IPS DF 6.9 (cell line): ENCODE measurements at places on chromosomes 13 and 19.

DNA sequence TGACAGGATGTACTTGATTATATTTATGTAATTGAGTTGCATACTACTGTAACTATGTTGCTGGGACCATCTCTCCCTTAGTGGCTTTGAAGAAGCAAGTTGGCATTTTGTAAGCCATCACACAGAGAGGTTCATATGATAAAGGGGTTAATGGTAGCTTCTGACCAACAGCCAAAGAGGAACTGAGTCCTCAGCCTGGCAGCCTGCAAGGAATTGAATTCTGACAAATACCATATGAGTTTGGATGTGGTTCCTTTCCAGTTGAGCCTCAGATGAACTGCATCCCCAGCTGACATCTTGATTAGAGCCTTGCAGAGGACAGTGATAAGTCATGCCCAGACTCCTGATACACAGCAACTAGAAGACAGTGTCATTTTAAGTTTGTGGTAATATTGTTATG, 8.6 kb upstream of the MYCBP2 start:
- no peak for DNase-seq

- DNase-seq: no peak
Measured at GRCh38 chr13:76000131-76000530, 364.0 kb downstream of the LMO7 start.

GRCh38 chr19:34998777-34999497, 1.2 kb upstream of the GRAMD1A start:
- DNase-seq: no peak

DNA sequence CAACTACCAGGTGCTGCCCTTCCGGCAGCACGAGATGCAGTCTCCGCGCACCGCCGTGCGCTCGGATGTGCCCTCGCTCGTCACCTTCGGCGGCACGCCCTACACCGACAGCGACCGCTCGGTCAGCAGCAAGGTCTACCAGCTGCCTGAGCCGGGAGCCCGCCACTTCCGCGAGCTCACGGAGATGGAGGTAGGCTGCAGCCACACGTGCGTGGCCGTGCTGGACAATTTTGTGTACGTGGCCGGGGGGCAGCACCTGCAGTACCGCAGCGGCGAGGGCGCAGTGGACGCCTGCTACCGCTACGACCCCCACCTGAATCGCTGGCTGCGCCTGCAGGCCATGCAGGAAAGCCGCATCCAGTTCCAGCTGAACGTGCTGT, 15.2 kb upstream of the CRTC1 start:
- DNase-seq: no peak

DNA sequence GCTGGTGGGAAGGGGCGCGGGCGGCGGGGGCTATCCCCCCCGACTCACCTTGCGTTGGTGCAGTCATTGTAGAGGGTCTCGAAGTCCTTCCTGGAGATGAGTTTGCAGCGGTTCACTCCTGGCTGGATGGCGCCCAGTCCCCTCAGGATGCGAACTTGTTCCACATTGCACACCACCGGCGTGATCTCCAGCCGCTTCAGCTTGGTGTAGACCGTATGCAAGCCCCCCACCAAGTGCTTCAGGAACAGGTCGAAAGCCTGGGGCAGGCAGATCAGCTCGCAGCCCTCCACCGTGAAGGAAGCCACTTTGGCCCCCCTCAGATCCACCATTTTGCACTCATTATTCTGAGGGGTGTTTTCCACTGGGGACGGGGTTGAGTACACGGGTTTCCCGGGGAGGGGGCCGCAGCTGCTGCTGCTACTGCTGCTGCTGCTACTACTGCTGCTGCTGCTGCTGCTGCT, 1.1 kb downstream of the DACH1 start:
- DNase-seq: no peak

DNA sequence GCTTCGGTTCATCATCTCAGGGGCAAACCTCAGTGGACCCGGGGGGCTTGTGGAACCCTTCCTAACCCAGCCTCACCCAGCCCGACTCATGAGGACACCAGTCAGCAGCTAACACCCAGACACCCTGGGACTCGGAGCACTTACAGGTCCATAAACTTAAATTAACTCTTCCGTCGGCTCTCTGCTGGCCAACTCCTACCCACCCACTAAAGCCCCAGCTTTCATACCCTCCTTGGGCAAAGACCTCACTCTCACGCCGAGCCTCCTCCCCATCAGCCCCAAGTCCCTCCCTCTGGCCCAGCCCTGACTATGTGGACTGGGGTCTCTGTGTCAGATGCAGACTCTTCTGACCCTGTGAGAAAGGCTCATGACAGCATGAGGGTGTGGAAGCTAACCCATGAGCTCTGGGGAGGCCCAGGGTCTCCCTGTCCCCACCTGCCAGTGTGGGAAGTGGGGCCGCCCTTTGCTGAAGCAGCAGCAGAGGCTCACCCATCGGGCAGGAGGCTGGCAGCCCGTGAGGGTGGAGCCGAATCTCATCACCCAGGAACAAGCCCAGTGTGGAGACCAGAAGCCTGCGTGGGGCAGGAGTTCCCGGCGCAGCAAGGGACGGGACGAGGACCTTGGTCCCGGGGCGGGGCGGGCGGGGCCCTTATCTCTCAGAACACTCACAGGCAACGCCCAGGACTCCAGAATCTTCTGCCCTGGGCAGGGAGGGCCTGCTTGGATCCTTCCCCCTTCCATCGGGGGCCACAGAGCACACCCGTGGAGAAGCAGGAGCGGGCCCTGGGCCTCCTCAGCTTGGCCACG, 19.8 kb downstream of the TCF3 start:
- DNase-seq: no peak

DNA sequence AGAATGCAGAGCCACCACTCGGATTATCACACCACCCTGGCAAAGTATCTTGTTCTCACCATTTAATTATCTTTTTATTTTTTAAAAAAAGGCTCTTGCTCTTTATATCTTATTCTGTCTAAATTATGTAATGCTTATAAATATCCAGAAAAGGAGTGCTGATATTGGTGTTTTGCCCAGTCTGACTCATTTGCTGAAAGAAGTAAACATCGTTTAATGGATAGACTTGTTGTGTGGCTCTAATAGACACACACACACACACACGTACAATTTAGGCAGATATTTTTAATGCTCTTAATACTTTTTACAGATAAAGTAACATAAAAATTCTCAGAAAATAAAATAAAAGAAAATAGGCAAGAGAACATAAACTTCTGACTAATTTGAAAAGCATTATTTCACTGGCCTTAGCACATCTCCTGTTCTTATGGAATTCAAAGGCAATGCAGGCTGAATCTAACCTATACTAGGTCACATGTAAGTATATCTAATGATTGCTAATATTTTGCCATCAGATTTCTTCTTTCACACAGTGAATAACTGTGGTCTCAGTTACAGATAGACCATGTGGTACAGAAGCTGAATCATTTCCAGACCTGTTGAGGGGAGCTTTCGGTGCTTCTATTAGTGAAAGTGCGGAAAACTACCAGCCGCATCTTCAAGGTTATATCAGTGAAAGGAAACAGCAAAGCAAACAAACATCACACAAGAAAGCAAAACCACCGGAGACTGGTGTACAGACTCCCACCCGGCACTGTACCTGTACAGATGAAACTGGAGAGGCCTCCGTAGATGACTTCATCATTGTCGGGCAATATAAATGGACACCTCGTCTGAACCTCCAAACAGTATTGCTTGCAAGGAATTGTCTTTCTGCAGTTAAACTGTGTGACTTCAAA, 642.1 kb upstream of the ARGLU1 start:
- no peak for DNase-seq
